Esophagus muscularis mucosa (tissue), 4 donors: ENCODE measurements at places on chromosomes 2 and 18. TPM values are rescaled to one million over a fixed set of nuclear protein-coding genes. Genes with fewer than 3 reads are reported as not detected.
A peak's percentile ranks its signal among the peaks of the same experiment; 100 is the strongest.

DNA sequence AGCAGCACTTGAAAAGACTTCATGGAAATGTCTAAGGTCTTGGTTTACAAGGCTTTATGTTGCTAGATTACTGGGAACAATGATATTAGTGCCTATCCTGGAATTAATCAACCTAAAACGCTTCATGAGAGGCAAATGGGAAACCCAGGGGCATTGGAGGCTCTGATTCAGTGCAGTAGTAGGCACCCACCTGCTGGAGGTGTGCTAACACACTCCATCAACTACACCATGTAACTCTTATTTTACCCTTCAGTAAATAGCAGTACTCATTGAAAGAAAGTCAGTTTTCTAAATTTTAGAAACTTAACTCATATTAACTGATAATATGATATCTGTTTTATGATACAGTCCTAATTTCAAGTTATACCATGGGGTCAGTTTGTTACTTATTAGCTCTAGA is 17.4 kb upstream of the HNRNPA3 start:
- peaks cover 16% of the 10 kb centered on the region for H3K4me1 ChIP-seq
- no peak overlapping the region for H3K27ac ChIP-seq
- H3K36me3 ChIP-seq = no peaks in the 10 kb centered on the region
- H3K27me3 ChIP-seq = no peaks in the 10 kb centered on the region
- DNase-seq = no peak
- H3K4me3 ChIP-seq = no peak overlapping the region

- no peaks in the 10 kb centered on the region for H3K36me3 ChIP-seq
- no peak for DNase-seq
- H3K4me1 ChIP-seq = peaks cover 83% of the 10 kb centered on the region
- H3K27me3 ChIP-seq = no peaks in the 10 kb centered on the region
- H3K4me3 ChIP-seq = peak overlapping the region; percentile 37
- H3K27ac ChIP-seq = peak overlapping the region; percentile 88
Observed at GRCh38 chr2:28664120-28664842, 87.3 kb upstream of the PPP1CB start.

The ALPG gene
- not detected for total RNA-seq

The RALBP1 gene
- 114 TPM for total RNA-seq

DNA sequence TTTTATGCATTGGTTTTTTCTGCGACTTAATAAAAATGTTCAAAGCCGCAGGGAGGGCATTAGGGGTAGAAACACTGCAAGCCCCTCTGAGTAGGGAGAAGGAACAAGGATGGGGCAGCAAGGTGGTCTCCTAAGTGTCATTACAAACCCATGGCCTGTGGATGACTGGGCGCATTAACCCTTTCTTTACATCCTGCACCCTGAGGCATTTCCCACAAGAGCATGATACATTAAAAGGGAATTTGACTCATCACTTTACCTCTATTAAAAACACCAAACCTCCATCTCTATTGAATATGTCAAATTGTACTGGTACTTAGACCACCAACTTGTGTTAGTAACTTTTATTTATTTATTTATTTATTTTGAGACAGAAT is 112.5 kb downstream of the VIT start:
- H3K36me3 ChIP-seq = no peaks in the 10 kb centered on the region
- H3K27me3 ChIP-seq = peaks cover 6% of the 10 kb centered on the region
- H3K4me3 ChIP-seq = no peak overlapping the region
- H3K4me1 ChIP-seq = no peaks in the 10 kb centered on the region

- DNase-seq = no peak
- H3K36me3 ChIP-seq = no peaks in the 10 kb centered on the region
- no peaks in the 10 kb centered on the region for H3K27me3 ChIP-seq
Observed at GRCh38 chr2:25955036-25955435, 27.3 kb downstream of the KIF3C start.

- H3K4me3 ChIP-seq = peak overlapping the region; percentile 78
- peaks cover 21% of the 10 kb centered on the region for H3K27me3 ChIP-seq
- DNase-seq = no peak
- H3K4me1 ChIP-seq = peaks cover 30% of the 10 kb centered on the region
- H3K27ac ChIP-seq = peak overlapping the region; percentile 78
- no peaks in the 10 kb centered on the region for H3K36me3 ChIP-seq
Observed at GRCh38 chr2:232634206-232635150, 1.1 kb downstream of the EFHD1 start.

DNA sequence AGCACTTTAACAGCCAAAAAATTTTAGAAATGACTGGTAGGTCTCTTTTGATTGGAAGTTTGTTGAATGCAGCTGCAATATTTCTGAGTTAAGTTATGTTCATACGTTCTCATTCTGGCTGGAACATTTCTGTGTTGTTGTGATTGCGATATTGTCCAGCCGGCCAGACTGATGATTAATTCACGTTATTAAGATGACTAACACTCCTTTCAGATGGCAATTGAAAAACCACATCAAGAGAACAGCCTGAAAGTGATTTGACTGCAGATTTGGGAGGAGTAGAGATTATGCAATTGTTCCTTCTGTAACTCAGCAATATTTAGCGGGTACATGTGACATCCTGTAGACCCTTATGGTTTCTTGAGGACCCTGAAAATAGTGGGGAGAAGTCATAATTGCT is 133.7 kb downstream of the FBXO15 start:
- H3K27ac ChIP-seq = no peak overlapping the region
- DNase-seq = peak; percentile 92
- no peak overlapping the region for H3K4me3 ChIP-seq
- no peaks in the 10 kb centered on the region for H3K36me3 ChIP-seq

- H3K27me3 ChIP-seq = no peaks in the 10 kb centered on the region
- no peaks in the 10 kb centered on the region for H3K4me1 ChIP-seq
- no peak overlapping the region for H3K27ac ChIP-seq
- H3K36me3 ChIP-seq = no peaks in the 10 kb centered on the region
Observed at GRCh38 chr2:147222506-147222905, 622.3 kb upstream of the ACVR2A start.

DNA sequence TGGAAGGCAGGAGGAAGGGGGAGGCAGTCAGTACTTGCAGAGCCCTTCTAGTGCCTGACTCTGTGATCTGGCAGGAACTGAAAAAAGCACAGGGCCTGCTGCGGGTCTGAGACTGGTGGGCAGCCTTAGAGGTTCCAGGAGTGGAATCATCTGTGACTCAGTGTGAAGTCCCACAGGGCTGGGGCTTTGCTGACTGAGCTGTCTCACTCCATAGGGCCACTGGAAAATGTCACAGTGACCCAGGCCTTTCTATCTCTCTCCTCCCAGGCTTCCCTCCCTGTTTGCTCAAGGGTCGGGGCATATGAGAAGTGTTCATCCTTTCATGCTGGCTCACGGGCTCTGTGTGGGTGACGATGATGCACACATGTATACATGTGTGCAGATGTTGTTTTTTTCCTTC is 47.1 kb upstream of the ZFP36L2 start:
- H3K27ac ChIP-seq = no peak overlapping the region
- H3K4me1 ChIP-seq = peaks cover 65% of the 10 kb centered on the region
- no peaks in the 10 kb centered on the region for H3K27me3 ChIP-seq
- no peaks in the 10 kb centered on the region for H3K36me3 ChIP-seq
- no peak overlapping the region for H3K4me3 ChIP-seq
- DNase-seq = no peak

The KLHL30 gene
- 6.7 TPM for total RNA-seq

DNA sequence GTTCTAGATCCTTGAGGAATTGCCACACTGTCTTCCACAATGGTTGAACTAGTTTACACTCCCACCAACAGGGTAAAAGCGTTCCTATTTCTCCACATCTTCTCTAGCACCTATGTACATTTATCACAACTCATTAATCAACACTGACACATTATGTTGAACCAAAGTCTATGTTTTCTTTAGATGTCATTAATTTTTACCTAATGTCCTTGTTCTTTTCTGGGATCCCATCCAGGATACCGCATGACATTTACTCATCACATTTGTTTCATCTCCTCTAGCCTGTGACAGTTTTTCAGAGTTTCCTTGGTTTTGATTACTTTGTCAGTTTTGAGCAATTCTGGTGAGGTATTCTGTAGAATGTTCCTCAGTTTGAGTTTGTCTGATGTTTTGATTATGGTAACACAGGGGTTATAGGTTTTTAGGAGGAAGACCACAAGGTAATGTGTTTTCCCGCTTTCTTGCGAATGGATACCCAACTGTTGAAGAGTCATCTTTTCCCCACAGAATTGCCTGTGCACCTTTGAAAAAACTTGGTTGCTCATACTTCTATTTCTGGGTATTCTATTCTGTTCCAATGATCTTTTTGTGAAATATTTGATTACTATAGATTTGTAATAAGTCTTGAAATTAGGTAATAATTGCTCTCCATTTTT is 3.0 kb upstream of the UGT1A9 start:
- H3K4me3 ChIP-seq = no peak overlapping the region
- no peaks in the 10 kb centered on the region for H3K36me3 ChIP-seq
- no peaks in the 10 kb centered on the region for H3K4me1 ChIP-seq
- DNase-seq = no peak

DNA sequence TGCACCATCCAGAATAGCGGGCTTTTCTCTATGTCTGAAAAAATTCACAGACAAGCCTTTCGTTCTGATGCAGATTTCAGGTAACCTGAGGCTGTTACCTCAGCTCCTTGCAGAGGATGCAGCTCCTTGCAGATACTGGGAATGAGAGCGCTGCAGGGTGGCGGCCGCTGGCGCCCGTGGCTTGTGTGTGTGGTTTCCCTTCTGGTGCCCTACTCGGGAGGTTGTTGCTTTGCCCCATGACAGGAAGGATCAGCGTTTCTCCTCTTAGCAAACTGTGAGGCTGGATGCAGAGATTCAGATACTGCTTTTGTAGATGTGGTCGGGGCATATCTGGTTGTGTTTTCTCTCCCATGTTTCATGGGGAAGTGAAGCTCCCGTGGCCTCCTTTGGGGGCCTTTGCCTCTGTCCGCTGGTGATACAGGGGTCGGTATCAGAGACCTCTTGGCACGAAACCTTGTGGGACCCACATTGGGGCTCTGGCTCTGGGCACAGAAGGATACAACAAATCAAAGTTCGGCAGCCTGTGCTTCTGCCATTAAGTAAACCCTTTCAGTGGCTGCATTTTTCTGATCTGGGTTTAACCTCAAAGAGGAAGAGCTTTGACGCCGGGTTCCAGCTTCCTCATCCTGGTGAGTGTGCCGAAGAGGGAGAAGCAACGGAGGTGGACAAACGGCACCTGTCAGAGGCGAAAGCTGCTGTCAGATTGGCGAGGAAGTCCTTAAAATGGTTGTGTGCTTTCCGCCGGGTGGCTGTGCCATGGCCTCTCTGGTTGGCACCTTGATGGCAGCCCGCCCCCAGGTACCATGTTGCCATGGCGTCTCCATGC is 127.8 kb downstream of the MBP start:
- no peaks in the 10 kb centered on the region for H3K36me3 ChIP-seq
- no peak for DNase-seq
- no peak overlapping the region for H3K4me3 ChIP-seq
- H3K27me3 ChIP-seq = no peaks in the 10 kb centered on the region

GRCh38 chr2:68121873-68122679 is 35.6 kb upstream of the PNO1 start:
- no peaks in the 10 kb centered on the region for H3K36me3 ChIP-seq
- DNase-seq = peak; percentile 96
- no peak overlapping the region for H3K4me3 ChIP-seq
- no peak overlapping the region for H3K27ac ChIP-seq
- peaks cover 7% of the 10 kb centered on the region for H3K4me1 ChIP-seq

- H3K4me3 ChIP-seq = no peak overlapping the region
- H3K36me3 ChIP-seq = no peaks in the 10 kb centered on the region
- DNase-seq = no peak
- peaks cover 19% of the 10 kb centered on the region for H3K4me1 ChIP-seq
- no peaks in the 10 kb centered on the region for H3K27me3 ChIP-seq
Observed at GRCh38 chr2:72793798-72794440, 31.9 kb downstream of the EXOC6B start.

The LYG1 gene
- total RNA-seq = 0.65 TPM

DNA sequence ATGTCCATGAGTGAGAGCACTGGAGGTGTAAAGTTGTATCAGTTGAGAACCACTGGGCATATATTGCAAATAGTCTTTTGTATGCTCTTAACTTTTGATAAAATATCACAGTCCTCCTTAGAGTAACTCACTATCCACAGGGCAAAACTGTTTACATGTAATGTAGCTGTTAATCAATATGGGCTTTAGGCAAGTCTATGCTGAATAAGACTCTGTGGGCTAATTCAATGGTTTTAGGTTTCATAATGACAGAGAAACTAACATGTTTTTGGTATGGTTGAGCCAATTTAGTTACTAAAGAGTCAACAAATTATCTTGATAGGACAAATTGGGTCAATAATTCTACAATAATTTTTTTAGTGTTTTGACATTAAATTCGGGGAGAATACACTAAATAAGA is 1134.9 kb upstream of the FAM98A start:
- H3K4me1 ChIP-seq = no peaks in the 10 kb centered on the region
- H3K36me3 ChIP-seq = no peaks in the 10 kb centered on the region
- no peak for DNase-seq

DNA sequence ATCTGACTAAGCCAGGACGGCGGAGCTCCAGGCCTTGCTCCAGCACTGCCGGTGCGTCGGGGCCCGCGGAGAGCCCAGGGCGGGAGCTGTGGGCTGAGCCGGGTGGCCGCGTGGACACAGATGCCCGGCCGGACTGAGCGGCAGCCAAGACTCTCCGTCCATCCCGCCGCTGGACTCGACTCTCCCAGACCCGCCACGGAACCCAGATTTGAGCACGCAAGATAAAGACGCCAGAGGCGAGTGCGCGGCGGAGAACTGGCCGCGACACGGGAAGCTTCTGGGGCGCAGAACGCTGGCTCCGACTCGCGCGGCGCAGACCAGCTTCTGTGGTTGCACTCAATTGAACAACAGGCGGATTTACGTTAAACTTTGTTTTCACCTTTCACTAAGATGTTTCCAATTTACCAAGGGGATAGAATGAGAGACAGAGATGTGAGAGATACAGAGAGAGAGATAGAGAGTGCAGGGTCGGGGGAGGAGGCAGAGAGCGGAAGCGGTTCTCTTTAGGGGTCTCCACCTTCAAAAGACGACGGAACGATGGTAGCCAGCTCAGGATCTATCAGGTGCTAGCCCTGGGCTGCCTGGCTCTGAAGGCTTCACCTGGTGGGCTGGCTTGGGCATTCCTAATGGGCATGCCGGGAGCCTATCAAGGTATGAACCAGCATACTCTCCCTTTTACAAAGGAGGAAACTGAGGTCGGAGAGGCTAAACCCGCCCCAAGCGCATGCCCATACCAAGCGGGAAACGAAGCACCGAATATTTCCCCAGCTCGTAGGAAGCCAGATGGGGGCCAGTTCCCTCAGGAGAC is 10.4 kb upstream of the EN1 start:
- no peak overlapping the region for H3K27ac ChIP-seq
- H3K27me3 ChIP-seq = peaks cover 69% of the 10 kb centered on the region
- no peak for DNase-seq
- H3K4me1 ChIP-seq = peaks cover 53% of the 10 kb centered on the region
- H3K4me3 ChIP-seq = no peak overlapping the region

The ITGAV gene
- 110 TPM for total RNA-seq

The GAREM1 gene
- 11.6 TPM for total RNA-seq

- H3K36me3 ChIP-seq = no peaks in the 10 kb centered on the region
- H3K27ac ChIP-seq = no peak overlapping the region
- no peaks in the 10 kb centered on the region for H3K27me3 ChIP-seq
- no peak for DNase-seq
- H3K4me3 ChIP-seq = no peak overlapping the region
- peaks cover 31% of the 10 kb centered on the region for H3K4me1 ChIP-seq
Observed at GRCh38 chr2:67036444-67036843, 360.7 kb upstream of the ETAA1 start.

The INHA gene
- 0.75 TPM for total RNA-seq

The GREB1 gene
- 3.7 TPM for total RNA-seq

The TDRD15 gene
- not detected for total RNA-seq

GRCh38 chr2:106363791-106364190 is 104.4 kb downstream of the RGPD3 start:
- no peak for DNase-seq
- H3K27me3 ChIP-seq = no peaks in the 10 kb centered on the region
- H3K4me1 ChIP-seq = no peaks in the 10 kb centered on the region
- no peak overlapping the region for H3K4me3 ChIP-seq

GRCh38 chr2:219168526-219168925 is 1.3 kb downstream of the SLC23A3 start:
- no peak overlapping the region for H3K27ac ChIP-seq
- DNase-seq = no peak
